ENCODE measurements at places on chromosomes 5 and 9.

- no peak for DNase-seq
These were observed 936 bp upstream of the WDR5 start for GRCh38 chr9:134134949-134135342.

DNA sequence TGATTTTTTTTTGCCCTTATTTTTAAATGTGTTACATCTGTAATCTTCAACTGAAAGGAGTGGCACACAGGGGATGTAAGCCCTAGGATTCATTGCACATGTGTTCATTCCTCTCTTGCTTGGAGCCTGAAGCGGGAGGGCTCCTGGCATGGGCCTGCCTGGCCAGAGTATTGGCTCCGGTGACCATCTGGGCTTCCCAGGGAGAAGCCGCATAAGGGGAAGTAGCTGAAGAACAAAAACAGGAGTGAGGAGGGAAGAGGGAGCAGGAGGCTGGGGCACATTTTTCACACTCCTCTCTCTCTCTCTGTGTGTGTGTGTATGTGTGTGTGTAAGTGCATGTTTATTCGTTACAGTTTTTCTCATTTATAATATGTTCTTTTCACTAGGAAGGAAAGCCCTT is 269.9 kb downstream of the PRR16 start:
- no peak for DNase-seq

DNA sequence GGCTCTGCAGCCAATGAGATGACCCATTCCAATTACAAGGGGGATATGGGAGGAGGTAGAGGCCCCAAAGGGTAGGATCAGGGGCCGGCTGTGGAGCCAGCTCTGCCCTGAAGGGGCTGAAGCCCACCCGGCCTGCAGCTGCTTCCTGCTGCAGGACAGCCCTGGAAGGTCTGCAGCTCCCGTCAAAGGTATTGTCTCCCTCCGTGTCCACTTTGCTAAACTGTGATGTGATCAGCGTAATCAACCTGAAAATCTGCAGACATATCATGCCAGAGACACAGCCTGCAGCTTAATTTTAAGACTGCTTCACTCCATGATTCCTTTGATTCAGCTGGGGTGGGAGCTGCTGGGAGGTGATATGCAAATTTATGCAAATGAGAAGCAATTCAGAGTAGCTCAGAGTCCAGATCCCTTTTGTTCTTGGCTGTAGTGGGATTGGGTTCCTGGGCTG is 90.7 kb downstream of the GADD45G start:
- DNase-seq = no peak

- DNase-seq = no peak
These were observed 11.1 kb downstream of the URM1 start for GRCh38 chr9:128382261-128382660.

DNA sequence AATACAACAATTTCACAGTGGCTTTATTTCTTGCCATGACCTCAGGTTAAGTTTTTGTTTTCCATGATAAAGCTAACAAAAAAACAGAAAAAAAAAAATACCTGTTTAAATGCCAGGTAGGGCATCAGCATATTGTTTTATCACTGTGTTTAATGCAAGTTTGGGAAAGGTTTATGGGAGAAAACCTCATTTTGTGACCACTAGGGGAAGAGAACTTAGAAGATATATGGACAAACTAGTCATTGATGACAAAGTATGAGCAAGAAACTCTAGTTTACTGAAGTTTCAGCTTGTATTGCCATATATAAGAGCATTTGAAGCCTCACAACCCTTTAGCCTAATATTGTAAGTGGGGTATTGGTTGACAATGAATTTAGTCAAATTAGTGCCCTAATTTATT is 1431.4 kb upstream of the CDH18 start:
- DNase-seq = no peak

DNA sequence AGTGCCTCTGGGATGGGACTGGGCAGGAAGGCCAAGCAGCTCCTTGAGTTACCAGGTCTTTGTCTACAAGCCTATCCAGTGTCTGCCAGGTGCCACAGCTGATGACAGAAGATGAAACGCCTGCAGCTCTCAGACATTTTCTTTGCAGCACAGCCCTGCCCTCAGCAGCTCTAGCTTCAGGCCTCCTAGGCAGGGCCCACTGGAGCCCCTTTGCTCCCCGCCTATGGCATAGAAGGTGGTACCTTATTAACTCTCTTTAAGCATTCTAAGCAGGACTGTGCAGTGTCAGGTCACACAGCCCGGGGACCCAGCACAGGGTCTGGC is 1.3 kb upstream of the SKP1 start:
- DNase-seq = no peak

- DNase-seq = no peak
These were observed 162.0 kb downstream of the SMARCA2 start for GRCh38 chr9:2177121-2177520.

DNA sequence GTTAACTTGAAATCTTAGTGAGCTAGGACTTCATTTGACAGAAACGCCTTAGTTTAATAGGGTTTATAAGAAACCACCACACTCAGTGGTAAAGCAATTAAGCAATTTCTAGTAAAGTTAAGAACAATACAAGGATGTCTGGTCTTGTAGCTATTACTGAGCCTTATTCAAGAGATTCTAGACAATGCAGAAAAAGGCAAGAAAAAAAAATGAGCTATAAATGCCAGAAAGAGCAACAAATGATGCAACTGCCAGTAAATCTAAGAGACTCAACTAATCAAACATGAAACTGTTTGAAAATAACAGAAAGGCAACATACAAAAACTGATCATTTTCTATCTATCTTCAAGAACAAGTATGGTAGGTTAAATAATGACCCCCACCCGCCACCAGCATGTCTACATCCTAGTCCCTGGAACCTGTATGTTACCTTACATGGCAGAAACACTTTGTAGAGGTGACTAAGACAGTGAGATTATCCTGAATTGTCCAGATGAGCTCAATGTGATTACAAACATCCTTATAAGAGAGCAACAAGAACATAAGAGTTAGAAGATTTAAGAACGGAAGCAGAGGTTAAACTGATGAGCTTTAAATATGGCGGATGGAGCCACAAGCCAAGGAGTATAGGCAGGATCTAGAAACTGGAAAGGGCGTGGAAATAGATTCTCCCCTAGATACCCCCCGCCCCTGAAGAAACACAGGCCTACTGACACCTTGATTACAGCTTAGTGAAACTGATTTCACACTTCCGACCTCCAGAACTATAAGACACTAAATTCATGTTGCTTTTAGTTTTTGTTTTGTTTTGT is 93.0 kb downstream of the SUSD1 start:
- DNase-seq = no peak

GRCh38 chr5:165457859-165458481 is 1952.6 kb downstream of the MAT2B start:
- DNase-seq = peak; percentile 71

DNA sequence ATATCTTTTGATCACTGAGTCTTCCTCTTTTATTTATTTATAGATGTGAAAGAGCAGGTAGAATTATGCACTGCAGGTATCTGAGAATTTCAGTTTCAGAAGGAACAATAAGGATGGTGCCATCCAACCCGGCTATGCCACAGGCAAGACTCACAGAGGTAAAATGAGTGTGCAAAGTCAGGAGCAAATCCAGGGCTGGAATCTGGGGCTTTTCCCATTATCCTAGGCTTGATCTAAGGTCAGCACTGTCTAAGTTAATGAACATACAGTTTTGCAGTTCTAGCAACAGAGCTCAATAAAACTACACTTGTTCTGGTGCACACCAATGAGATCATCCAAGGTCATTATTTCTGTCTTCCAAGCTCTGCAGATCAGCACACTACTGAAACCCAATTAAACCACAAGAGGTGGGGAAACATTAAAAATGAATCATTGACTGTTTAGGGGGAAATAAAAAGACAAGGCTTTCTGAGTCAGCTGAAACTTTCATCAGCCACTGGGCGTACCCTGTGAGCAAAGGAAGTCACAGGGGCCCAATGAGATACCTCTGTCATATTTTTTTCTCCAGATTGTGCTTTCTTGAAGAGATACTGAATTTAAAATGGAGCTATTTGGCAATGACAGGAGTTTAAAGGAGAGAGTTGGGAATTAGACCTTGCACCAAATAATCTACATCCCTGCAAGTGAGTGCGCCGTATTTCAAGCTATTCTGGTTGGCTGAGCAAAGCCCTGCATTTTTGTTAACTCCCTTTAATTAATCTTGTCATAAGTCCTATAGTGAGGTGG is 662.2 kb upstream of the ZNF608 start:
- no peak for DNase-seq

- peak; percentile 55 for DNase-seq
These were observed 926 bp downstream of the DNAJC25 start for GRCh38 chr9:111632060-111632459.

DNA sequence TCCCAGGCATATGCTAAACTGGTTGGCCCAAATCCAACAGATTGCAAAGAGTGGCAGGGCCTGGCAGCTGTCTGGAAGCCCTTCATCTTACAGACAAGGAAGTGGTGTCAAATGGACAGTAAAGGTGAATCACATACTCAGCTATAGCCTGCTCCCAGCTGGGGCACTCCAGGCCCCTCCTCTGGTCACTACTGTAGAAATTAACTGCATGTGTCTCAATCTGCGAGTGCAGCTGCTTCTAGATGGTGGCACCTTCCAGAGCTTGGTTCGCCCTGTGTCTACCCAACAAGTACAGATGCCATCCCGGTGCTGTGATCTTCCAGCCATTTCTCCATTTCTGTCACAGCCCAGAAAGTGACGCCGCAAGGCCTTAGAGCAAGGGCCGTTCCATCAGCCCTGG is 50.2 kb downstream of the OTULIN start:
- peak; percentile 14 for DNase-seq

DNA sequence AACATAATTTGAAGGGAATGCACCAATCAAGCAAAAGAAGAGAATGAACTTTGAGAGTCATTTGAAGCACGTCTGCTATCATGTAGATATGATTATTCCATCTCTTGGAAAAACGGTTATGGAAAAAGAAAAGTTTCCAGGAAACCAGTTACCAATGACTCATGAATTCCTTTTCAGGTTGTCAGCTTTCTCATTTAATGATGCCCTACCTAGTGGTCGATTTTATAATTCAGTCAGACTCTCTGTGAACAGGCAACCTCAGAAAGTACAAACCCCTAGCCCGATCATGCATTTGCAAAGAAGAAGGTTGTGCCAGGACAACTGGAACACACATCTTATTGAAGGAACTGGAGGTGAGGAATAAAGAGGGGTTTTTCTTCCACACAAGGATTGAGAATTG is 355.1 kb upstream of the GRIA1 start:
- DNase-seq = no peak

GRCh38 chr9:118570066-118570465 is 799.2 kb downstream of the BRINP1 start:
- no peak for DNase-seq

GRCh38 chr5:153096381-153096780 is 394.1 kb upstream of the GRIA1 start:
- DNase-seq = no peak

- DNase-seq = no peak
These were observed 565.6 kb downstream of the PRR16 start for GRCh38 chr5:121029536-121030245.

- DNase-seq = no peak
These were observed 1.2 kb downstream of the CDC14B start for GRCh38 chr9:96618209-96619123.

- no peak for DNase-seq
These were observed 218.8 kb upstream of the WWC1 start for GRCh38 chr5:168072665-168073064.

DNA sequence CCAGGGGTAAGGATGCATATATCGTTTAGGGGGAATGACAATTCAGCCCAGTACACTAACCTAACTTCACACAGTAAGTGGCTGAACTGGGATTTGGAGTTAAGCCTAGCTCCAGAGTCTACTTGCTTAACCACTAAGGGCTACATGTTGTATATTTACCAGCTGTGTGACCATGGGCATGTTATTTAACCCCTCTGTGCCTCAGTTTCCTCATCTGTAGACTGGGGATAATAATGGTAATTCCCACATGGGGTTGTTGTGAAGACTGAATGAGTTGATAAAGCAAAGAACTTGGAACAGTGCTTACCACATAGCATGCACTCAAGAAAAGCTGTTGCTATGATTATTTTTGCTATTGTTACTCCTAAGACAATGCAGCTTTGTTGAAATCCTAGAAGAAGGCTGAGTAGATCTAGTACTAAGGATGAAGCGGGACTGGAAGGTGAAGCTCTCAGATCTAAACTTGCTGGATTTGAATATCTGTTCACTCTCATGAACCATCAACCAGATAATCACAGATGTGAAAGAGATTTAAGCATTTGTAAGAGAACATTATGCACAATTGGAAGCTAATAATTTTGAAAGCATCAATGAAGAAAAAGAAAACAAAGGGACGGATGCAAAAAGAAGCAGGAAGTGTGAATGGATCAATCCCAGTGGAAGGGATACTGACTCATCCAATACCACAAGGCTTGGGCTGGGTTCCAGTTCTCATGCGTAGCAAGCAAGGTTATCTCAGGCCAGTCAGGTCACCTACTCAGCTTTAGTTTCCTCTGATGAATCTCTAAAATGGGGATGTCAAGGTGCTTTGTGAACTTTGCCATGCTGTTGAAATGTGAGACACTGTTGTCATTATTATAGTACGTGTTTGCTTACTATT is 78.5 kb upstream of the TBC1D2 start:
- peak; percentile 3 for DNase-seq

GRCh38 chr9:35353731-35354365 is 136.1 kb upstream of the RUSC2 start:
- DNase-seq = no peak

GRCh38 chr9:87086221-87086818 is 139.0 kb upstream of the GAS1 start:
- no peak for DNase-seq

DNA sequence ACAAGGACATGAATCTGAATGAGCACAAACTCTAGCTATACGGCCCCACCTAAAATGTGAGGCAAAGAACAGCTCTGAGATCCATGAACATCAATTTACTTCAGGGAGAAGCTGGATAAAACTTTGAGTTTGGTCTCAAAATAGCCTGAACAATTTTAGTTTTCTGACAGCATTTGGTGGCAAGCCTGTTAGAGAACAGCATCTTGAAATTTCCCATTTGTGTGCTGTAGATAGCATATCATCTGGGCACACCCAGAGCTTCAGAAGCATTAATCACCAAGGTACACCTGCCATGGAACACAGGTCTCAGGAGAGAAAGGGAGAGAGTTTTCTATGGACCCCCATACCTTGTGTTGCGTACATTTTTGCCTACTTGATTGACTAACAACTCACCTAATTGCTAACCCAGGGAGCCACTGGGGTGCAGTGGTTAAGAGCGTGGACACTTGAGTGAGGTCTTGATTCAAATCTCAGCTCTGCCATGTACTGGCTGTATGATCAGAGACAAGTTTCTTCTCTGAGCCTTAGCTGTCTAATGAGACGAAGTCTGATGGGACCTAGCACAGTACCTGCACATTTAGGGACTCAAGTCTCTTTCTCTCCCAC is 264.9 kb downstream of the PIK3R1 start:
- no peak for DNase-seq

DNA sequence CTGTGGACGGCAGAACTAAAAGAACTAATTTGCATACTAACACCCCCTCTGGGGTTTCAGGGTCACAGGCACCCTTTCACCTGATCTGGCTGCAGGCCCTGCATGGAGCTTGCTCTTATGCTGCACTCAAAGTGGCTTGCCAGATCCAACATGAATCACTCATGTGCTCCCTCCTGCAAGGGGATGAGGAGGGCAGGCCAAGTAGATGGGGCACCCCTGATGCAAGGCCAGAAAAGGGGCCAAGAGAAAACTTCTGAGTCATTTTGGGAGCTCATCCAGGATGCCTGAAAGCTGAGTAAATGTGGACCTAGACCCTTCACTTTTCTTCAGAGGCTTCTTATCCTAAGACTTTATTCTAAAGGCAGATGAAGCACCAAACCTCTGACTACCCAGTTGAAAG is 558.5 kb upstream of the PTGER4 start:
- no peak for DNase-seq
